ENCODE measurements at places on chromosomes 7 and 10. TPM values are rescaled to one million over a fixed set of nuclear protein-coding genes. Genes with fewer than 3 reads are reported as not detected.

DNA sequence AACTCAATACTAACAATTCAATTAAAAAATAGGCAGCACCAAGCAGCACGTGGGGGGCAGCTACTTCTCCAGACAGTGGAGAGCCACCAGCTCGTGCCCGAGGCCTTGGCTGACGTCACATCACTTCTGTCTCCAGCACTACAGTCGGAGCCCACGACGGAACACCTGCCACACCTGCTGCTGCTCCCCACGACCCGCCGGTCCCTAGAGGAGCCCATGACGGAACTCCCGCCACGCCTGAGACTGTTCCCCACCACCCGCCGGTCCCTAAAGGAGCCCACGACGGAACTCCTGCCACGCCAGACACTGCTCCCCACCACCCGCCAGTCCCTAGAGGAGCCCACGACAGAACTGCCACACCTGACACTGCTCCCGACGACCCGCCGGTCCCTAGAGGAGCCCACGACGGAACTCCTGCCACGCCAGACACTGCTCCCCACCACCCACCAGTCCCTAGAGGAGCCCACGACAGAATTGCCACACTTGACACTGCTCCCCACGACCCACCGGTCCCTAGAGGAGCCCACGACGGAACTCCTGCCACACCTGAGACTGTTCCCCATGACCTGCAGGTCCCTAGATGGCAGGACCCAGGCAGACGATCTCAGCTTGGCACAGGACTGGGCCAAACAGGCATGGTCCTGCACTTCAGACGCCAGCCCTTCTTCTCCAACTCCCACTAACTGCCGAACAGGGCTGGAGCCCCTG lies 258.0 kb downstream of the ELFN1 start:
- H3K4me3 ChIP-seq: no peak overlapping the region
- H3K27me3 ChIP-seq: no peaks in the 10 kb centered on the region
- DNase-seq: no peak
- H3K27ac ChIP-seq: no peak overlapping the region

DNA sequence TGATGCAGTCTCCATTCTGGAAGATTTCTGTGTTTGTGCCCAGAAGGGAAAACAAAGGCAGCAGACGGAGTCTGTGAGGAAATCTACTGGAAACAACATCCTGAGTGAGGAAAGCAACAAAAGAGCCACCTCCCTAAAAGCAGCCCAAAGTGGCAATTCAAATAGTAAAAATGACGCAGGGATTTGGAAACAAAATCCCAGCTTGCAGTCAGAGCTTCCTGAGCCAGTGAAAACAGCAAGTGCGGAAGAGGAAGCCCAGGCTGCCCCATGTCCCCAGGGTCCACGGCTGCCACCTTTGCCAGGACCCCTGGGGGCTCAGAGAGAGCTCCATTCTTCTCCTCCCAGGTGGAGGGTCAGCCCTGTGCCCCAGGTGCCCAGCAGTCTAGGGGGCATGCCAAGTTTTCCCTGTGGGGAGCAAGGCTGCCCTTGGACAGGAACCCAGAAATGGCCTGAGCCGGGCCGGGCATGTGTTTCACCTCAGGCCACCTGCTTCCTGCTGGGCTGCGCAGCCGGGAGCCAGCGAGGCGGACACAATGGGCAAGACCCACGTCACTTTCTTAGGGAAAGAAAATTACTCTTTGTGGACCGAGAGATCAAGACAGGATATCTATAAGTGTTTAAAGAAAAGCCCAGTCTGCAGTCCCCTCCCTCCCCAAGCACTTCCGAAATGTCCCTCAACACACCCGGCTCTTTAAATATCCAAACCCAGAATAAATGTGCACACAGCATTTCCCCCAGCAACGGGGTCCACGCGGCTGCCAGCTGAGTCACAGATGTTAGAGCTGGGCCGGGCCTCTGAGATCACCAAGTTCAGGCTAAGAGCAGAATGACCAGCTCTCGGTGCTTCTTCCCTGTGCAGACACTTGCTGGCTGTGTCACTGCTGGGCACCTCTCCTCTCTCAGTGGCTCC lies 231.1 kb downstream of the ARHGAP12 start:
- no peak overlapping the region for H3K27ac ChIP-seq
- no peaks in the 10 kb centered on the region for H3K27me3 ChIP-seq
- no peak overlapping the region for H3K4me3 ChIP-seq
- DNase-seq: peak; percentile 71
- no peaks in the 10 kb centered on the region for H3K36me3 ChIP-seq

DNA sequence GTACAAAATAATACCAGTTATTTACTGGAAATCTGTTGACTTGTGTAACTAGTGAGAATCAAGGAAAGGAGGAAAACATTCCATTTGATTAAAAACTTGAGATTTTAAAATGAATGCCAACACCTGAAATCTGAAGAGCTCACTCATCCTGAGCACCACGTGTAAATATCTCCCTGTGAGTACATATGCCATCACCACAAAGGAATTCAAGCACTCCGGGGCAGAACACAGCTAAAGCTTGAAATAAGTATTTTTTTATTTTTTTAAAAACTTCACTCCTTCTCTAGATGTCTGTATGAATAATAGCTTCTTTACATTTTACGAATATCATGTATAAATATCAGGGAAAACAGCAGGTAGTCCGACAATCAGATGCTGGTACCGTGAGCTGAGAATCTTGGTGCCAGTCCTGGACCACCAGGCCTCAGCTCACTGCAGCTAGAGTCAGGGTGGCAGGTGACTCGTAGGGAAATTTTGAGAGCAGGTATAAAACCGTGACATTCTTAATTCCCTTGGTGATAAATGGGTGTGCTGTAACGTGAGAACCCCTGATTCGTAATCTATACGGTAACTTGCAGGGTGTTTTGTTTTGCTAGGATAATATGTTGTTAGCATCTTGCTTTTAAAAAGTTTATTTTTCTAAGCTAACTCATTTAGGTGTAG lies 12.7 kb downstream of the LMTK2 start:
- peaks cover 43% of the 10 kb centered on the region for H3K4me1 ChIP-seq
- H3K27me3 ChIP-seq: no peaks in the 10 kb centered on the region
- peak; percentile 45 for DNase-seq
- no peak overlapping the region for H3K4me3 ChIP-seq
- no peaks in the 10 kb centered on the region for H3K36me3 ChIP-seq
- H3K27ac ChIP-seq: no peak overlapping the region

LEP gene
- total RNA-seq: not detected

DNA sequence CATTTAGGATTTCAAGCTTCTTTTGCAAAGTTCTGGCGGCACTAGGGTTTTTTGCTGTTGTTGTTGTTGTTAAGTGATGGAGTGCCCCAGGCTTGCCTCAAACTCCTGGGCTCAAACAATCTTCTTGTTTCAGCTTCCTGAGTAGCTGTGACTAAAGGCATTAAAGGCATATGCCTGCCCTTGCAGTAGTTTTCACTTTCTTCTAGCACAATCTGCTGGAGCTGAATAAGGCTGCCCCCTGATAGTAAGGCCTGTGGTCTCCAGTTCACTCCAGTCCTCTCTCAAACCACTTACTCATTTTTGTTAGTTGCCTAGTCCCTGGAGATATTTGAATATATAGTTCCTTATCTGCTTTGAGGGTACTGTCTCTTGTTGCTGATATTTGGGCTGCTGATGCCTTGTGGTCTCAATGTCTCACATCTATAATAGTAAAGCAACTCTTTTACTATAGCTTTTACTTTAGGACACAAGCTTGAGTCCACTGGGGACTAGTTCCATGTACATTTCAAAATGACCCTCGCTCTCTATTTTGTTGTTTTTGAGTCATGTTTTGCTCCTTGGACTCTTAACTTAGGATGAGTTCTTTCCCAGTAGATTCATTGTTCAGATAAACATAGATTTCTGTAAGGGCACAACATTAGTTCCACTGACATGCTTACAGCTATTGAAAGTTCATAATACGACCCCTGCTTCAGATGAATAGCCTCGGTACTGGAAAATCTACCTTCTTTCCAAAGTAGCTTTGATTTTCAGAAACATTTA lies 25.5 kb downstream of the PHF14 start:
- no peak overlapping the region for H3K4me3 ChIP-seq
- no peak overlapping the region for H3K27ac ChIP-seq
- H3K27me3 ChIP-seq: no peaks in the 10 kb centered on the region
- no peak for DNase-seq
- peaks cover 8% of the 10 kb centered on the region for H3K36me3 ChIP-seq

GIMAP2 gene
- total RNA-seq: not detected

BAG3 gene
- total RNA-seq: 19.7 TPM

TDRD1 gene
- not detected for total RNA-seq

GTPBP10 gene
- total RNA-seq: 15.2 TPM

GPR15LG gene
- total RNA-seq: not detected
